Activated T-helper 1 cell treated with anti-CD3 and anti-CD28 coated beads, Interleukin-2, amount 50 U/mL, for 16 hours (primary cell): ENCODE measurements at places on chromosomes 7 and 10.

GRCh38 chr10:48695636-48696534 is 11.2 kb downstream of the WDFY4 start:
- DNase-seq: no peak

DNA sequence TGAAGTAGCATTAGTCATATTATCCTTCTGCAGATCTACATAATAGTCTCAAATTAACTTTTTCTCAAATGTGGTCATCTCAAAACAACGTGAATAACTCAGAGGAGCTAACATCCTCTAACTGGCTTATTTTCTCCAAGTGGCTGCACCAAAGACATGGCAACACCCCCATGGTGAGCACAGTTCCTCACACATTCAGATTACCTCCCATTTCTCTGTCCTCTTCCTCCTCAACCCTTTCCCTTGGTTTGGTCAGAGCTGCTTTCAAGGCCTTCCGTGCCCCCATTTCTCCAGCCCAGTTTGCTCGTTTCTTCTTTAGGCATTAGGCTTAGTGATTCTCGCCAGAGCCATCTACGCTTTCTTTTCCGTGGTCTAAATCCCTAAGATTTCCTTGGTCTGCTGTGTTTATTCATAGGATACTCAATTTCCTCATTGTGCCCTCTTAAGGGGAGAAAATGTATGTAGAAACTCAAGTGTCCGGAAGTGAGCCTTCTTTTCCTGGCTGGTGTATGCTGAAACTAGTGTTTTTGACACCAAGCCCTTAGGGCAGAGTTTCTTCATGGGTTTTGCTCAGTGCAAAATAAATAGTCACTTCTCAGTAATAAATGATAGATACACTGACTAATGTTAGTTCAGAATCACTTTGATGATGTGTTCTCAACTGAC is 2.6 kb downstream of the MET start:
- DNase-seq: no peak

DNA sequence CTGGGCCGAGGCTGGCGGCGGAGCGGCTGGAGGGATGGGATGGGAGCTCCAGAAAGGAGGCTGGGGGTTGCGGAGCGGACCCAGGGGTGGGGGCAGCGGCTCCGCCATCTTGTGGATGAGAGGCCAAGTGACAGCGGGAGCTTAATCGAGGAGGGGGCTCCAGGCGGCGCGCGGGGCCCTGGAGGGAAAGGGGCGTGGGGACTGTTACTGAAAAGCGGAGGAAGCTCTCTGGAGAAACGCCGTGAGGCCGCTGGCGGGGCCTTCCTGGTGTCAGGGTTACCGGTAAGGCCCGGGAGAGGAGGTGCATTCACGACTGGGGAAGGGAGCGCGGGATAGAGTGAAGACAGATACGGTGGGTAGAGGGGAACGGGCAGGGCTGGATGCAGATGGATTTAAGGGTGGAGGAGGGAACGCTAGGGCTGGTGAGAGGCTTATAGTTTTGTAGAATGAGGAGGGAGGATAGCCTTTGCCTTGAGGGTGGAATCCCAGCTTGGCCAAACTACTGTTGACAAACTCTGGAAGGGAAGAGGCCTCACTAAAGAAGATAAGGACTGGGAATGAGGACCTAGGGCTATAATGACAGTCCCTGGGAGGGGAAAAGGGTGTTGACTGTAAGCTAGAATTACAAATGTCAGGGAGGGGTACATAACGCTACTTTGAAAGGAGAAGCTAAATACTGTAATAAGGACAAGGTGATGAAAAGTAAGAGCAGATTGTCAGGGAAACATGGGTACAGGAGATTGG is 535 bp downstream of the BTRC start:
- no peak for DNase-seq

GRCh38 chr10:511101-511848 is 178.2 kb downstream of the DIP2C start:
- peak; percentile 57 for DNase-seq
